Stimulated activated CD8-positive, alpha-beta memory T cell treated with anti-CD3 and anti-CD28 coated beads, Interleukin-2, amount 100 ng/mL, for 1 hour (primary cell): ENCODE measurements at places on chromosomes 2 and 18.

DNA sequence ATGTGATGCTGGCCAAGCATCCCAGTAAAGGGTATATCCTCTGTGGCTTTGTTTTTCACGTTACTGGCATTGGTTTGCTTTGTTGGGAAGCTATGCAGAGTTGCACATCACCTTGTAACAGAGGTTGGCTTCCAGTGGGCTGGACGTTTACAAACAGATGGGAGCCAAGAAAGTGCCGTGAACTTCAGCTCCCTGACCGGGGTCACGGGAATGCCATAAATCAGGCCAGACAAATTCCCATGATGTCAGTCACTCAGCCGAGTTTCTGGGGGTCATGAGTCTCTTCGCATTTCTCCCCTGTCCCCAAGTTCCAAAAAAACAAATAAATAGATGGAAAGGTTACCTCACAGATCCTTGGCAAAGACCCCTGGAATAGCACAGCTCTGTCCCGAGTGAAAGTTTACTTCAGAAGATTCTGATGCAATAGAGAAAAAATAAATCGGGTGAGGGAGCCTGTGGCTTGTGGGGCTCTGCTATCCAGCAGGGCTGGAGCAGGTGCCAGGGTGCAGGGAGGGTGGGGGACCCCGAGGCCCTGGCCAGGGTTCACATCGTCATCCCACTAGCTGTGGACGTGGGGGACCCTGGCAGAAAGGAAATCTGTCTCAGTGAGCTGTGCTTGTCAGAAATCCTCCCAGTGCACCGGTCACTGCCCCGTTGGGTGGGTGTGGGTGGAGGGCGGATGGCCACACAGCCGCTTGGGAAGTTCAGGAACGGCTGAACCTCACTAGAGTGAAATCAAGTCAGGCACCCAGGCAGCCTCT lies 27.8 kb downstream of the TWIST2 start:
- DNase-seq = no peak

DNA sequence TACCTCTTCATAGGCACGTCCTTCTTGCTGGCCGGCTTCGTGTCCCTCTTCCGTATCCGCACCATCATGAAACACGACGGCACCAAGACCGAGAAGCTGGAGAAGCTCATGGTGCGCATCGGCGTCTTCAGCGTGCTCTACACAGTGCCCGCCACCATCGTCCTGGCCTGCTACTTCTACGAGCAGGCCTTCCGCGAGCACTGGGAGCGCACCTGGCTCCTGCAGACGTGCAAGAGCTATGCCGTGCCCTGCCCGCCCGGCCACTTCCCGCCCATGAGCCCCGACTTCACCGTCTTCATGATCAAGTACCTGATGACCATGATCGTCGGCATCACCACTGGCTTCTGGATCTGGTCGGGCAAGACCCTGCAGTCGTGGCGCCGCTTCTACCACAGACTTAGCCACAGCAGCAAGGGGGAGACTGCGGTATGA lies 2.3 kb downstream of the FZD7 start:
- no peak for DNase-seq

- no peak for DNase-seq
These were observed 122.4 kb upstream of the SLC1A4 start for GRCh38 chr2:64866797-64867196.

- DNase-seq = no peak
These were observed 14.1 kb upstream of the GPR55 start for GRCh38 chr2:230939066-230939591.

DNA sequence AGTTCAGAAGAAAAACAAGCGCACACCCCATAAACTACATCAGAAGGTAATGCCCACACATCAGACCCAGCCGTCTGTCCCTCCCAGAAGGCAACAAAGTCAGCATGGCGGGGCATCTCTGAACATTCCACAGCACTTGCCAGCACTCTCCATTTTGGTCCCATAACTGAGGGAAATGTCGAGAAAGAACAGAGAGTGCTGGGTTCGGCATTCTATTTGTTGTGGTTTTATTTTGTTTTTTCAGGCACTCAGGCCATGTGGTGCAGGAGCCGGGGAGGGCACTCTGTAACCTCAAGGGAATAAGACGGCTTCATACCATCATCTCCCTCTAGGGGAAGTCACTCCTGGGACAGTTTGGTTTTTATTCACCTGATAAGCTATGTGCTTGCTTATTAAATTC lies 156.0 kb downstream of the SEPTIN10 start:
- DNase-seq = no peak

GRCh38 chr2:44663471-44664073 lies 277.9 kb upstream of the SIX3 start:
- no peak for DNase-seq

DNA sequence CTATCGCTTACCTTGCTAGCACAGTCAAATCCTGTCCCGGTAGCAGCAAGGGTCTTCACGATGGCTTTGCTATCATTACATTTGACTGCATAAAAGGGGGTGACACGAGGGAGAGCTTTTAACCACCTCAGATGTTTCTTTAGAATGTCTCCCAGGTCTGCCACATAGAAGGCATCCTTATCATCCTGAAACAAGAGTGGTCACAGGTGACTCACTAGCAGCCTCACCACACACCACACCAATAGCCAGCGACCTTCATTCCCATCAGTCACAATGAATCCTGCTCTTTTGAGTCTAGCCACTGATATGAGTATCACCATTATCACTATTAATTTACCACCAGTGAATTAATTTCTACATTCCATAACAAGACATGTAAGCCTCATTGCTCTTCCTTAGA lies 3.7 kb downstream of the ODC1 start:
- DNase-seq = no peak

DNA sequence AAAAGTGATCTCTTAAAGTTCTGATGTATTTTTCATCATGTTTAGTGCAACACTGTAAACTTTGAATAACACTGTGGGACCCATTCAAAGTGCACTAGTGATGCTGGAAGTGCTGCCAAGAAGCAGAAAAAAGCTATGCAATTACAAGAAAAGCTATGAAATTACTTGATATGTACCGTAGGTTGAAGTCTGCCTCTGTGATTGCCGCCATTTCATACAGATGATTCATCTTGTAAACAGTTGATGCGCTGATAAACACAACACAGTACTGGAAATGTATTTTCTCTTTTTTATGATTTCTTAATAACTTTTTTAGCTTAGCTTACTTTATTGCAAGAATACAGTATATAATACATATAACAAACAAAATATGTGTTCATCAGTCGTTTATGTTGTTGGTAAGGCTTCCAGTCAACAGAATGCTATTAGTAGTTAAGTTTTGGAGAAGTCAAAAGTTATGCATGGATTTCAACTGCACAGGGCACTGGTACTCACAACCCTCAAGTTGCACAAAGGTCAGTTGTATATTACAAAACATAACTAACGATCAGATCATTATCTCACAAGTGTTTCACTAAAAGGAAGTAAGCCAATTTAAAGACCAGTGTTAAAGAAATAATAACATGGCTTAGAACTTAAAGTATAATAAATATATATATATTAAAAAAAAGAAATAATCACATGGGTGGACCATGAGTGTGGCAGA lies 82.0 kb downstream of the SGPP2 start:
- no peak for DNase-seq

- no peak for DNase-seq
These were observed 270.9 kb upstream of the SKOR2 start for GRCh38 chr18:47522359-47522758.

GRCh38 chr2:188725746-188726360 lies 248.3 kb upstream of the COL3A1 start:
- no peak for DNase-seq

GRCh38 chr2:191401287-191401686 lies 156.1 kb downstream of the MYO1B start:
- no peak for DNase-seq

GRCh38 chr2:235827585-235827992 lies 333.7 kb downstream of the AGAP1 start:
- no peak for DNase-seq

- no peak for DNase-seq
These were observed 73.8 kb upstream of the ACAA2 start for GRCh38 chr18:49886891-49887764.

DNA sequence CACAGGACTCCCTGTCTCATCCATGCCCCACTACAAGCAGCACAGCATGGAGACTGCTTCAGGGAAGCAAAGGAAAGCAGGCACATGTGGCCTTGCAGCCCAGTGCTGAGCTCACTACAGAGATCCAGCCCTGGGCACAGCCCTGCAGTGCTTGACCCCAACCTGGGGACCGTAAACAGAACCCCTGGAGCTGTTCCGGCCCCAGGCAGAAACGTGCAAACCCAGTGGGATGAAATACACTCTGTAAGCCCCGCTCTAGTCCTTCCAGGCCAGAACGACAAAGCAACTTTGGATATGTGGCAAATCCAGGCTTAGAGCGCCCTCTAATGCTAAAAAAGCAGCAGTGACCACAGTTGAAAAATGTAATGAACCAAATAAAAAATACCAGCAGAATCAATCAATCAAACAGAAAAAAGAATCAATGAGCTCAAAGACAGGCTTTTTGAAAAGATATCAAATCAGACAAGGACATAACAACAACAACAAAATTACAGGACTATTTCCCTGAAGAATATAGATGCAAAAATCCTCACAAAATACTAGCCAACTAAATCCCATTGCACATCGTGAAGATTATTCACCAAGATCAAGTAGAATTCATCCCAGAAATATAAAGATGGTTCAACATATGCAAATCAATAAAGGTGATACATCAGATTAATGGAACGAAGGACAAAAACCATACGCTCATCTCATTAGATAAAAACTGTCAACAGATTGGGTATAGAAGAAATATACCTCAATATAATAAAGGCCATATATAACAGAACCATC lies 45.6 kb downstream of the ZNF519 start:
- DNase-seq = no peak

GRCh38 chr2:30769891-30770462 lies 37.3 kb downstream of the CAPN13 start:
- no peak for DNase-seq

DNA sequence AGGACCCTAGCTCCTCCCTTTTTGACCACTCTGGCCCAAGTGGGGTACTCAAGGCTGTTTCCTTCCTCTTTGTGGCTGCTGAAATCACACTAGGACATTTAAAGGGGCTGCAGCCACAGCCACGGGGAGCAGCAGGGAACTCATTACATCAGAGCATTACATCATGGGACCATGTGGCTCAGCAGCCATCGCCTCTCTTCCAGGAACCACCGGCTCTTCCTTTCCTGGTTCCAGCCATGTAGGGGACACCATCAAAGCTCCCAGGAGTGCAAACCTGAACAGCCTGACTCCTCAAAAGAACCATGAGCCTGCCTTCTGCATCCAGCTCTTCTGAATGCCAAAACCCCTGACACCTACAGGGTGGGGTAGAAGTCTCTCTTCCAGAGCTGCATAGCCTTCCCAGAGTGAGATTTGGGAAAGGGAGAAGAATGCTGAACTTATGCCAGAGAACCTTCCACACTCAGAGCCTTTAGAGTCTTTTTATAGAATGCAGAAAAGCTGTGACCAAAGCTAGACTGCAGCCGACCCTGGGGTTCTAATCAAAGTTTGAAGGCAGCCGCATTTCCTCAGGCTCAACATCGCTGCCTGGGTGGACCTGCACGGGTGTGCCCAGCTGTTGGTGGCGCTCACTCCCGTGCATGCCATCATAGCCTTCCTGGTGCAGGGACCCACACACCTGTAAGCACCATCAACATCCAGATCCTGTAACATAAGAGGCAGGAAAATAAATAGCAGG lies 121.7 kb downstream of the KLHL29 start:
- DNase-seq = no peak

DNA sequence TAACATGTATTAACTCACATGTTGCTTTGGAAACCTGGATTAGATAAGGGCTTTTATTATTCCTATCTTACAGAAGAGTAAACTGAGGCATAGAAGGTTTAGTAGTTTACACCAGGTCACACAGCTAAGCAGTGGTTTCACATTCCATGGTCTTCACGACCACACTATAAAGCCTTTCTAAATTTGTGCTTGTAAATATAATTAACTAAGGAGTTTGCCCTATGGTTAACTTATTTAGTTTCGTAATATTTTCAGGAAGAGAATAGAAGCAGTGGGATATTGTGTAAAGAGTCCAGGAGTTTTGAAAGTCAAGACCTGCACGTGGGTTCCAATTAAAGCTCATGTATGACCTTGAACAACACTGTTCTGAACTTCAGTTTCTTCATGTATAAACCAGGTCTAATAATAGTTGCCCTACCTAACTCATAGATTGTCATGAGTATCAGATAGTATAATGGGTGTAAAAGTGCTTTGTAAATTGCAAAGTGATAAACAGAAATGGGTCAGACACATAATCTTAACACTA lies 19.5 kb upstream of the SOS1 start:
- DNase-seq = no peak
